Stimulated activated CD4-positive, alpha-beta T cell treated with anti-CD3 and anti-CD28 coated beads, Interleukin-1b, Interleukin-23, amount 100 ng/mL, for 24 hours (primary cell): ENCODE measurements at places on chromosomes 12 and 14.
A peak's percentile ranks its signal among the peaks of the same experiment; 100 is the strongest.

DNA sequence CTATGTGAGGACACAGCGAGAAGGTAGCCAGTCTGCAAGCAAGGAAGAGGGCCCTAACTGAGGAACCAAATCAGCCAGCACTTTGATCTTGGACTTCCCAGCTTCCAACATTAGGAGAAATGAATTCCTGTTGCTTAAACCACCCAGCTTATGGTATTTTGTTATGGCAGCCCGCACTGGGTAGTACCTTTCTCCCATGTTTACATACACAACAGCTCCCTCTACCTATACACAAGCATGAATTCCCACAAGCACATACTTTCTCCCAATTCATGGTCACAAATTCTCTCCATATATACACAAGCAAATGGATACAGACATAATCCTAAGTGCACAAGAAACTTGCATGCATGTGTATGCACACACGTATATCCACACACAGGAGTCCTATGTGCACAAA, 7.4 kb downstream of the ITGB7 start:
- DNase-seq, result no peak

DNA sequence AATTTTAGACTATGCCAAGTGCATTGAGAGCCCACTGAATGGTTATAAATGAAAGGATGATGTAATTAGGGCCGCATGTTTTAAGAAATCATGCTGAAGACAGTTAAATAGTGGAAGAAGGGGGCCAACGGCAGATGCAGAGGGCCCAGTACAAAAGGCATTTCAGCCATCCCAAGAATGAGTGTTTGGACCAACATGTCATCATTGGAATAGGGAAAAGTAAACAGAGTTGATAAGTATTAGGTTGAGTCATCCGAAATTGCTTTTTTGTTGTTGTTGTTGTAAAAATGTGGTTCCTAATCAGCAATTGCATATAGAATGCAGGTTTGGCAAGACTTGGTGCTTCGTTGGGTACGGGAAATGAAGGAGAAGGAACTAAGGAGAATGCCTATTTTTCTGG, 29.5 kb downstream of the BMP4 start:
- DNase-seq, result no peak

DNA sequence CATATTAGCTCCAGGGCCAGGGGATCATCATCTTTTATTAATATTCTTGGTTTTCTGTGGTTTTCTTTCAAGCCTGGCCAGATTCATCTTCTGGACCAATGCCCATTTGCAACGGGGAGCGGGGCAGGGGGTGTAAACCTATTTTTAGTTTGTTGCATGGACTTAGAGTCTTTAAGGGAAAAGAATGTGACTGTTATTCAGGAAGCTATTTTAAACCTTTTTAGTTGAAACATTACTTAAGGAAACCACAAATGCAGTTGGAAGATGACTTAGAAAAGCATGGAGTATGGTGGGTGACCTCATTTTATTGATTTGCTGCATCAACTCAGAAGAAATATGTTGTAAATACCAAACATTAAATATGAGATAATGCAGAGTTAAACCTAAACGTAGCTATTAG, 368.4 kb upstream of the E2F7 start:
- DNase-seq, result no peak

- no peak for DNase-seq
Measured at GRCh38 chr14:43898687-43899086, 608.4 kb downstream of the FSCB start.

DNA sequence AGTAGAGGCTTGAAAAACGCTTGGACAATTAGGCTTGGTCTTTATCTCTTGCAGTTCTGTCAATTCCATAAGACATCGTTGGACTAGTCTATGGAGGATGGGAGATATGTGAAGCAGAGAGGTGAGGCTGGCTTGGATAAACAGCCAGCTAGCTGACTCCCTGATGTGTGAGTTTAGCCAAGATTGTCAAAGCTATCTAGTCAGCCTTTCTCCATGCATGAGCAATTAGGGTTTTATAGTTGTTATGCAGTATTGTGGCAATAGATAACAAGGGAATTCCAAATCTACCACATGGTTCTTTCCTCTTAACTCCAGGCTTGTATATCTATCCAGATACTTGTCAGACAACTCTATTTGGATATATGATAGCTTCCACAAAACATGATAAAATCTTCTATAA, 153.6 kb upstream of the NRXN3 start:
- no peak for DNase-seq

DNA sequence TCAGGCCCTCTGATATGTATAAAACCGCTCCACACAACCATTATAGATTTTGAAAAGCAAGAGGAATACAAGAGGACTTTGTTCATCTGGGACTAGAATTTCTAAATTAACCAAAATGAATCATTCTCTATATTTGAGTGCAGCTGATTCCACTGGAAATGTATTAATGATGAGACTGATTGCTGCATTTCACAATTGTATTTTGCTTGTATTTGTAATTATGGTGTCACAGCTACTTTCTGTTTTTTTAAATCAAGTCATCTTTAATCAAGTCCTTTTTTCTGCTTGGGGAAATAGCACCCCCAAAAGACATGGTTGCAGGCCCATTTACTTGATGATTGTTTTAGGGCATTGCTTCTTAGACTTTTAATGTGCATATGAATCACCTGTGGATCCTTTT, 162.4 kb downstream of the KICS2 start:
- DNase-seq, result no peak

DNA sequence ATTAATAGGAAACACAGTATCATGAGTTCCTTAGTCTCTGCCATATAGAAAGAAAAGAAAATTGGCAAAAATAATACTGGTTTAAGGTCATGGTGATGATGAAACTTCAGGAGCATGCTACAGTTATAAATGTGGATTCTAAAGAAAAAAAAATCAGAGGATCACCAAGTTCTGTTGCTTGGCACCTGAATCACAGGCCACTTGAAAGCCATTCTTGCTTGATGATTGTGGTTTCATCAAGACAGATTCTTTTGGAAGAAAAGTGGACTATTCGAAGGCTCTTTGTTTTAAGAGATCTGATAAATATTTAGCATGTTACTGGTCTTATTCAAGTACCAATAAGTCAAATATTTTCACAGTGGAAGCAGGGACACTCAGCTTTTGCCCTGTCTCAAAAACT, 148.9 kb downstream of the SAMD4A start:
- no peak for DNase-seq

- peak; percentile 41 for DNase-seq
Measured at GRCh38 chr14:104800771-104801519, at the start of gene ZBTB42. Gene ZBTB42, plus strand, starts transcription at chr14:104801101. Its CDS starts 97 bp downstream, at chr14:104801198.

- no peak for DNase-seq
Measured at GRCh38 chr12:43882578-43883178, 46.8 kb downstream of the TMEM117 start.

GRCh38 chr12:6855322-6855721, 3.4 kb downstream of the USP5 start:
- DNase-seq, result no peak

- no peak for DNase-seq
Measured at GRCh38 chr12:121806009-121806545, 2.3 kb downstream of the SETD1B start.

DNA sequence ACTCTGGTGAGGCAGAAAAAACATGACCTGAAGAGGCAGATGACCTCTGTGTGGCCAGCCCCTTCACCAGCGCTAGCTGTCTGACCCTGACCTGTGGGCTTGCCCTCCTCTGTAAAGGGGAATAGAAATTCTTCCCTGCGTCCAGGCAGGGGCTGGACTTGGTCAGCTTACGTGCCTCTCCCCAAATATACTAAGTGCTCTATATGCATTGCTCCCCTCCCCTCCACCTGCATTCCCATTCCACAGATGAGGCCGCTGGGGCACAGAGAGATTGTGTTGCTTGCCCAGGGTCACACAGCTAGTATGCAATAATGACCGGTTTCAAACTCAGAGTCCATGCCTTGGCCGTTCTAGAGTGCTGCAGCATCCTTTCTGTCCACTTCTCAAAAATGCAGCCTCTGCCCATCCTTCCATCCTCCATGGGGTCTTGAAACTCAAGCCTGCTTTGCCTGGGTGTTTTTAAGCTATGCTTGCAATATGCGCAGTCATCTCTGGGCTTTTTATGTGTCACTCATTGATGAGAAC, 303.9 kb downstream of the CACNA1C start:
- no peak for DNase-seq

DNA sequence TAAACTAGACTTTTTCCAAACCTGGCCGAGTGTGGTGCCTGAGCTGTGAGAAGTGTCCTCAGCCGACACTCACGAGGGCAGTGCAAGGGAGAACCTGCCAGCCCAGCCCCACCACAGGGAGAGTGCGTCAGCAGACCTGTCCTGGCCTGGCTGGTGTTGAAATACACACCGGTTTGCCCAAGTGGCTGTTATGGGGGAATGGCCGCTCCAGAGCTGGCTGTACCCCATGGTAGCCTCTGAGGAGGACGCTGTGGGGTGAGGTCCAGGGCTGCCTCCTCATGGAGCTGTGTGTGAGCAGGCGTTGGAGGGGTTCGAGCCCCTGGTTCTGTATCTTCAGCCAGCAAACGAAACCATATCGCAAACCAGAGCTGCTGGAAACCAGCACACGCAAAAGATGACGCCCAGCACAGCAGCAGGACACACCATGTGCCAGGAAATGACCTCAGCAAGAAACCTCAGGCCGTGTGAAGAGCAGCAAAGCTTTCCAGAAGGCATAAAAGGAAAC, 9.4 kb downstream of the ANKRD9 start:
- no peak for DNase-seq

GRCh38 chr14:32786886-32787285, 151.8 kb upstream of the NPAS3 start:
- DNase-seq, result no peak

DNA sequence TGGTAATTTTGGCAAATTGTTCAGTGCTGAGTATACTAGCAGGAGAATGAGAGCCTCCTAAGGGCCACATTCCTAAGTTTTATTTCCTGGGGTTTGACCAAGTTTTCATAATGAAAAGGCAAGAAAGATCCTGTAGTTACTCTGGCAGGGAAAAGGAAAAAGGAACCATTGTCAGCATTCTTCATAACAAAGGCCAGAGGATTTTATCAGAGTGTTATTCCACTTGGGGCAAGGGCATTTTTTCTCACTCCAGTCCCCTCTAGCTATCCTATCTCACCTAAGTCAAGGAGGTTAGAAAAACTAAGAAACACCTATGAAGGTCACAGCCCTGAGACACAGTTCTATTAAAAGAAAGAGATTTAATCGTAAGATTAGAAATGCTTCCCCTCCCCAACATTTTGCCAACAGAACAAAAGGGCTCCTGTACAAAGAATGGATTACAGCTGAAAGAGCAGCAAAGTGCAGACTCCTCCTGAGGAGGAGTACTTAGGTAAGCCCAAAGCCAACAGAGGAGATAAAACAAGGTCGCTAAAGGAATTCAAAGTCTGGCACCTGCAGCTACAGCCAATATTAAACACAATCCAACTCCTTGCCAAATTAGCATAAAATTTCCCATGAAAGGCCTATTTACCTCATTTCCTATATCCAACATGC, 162.4 kb downstream of the GALC start:
- DNase-seq, result no peak

- DNase-seq, result no peak
Measured at GRCh38 chr14:104171029-104171697, 32.8 kb downstream of the KIF26A start.

DNA sequence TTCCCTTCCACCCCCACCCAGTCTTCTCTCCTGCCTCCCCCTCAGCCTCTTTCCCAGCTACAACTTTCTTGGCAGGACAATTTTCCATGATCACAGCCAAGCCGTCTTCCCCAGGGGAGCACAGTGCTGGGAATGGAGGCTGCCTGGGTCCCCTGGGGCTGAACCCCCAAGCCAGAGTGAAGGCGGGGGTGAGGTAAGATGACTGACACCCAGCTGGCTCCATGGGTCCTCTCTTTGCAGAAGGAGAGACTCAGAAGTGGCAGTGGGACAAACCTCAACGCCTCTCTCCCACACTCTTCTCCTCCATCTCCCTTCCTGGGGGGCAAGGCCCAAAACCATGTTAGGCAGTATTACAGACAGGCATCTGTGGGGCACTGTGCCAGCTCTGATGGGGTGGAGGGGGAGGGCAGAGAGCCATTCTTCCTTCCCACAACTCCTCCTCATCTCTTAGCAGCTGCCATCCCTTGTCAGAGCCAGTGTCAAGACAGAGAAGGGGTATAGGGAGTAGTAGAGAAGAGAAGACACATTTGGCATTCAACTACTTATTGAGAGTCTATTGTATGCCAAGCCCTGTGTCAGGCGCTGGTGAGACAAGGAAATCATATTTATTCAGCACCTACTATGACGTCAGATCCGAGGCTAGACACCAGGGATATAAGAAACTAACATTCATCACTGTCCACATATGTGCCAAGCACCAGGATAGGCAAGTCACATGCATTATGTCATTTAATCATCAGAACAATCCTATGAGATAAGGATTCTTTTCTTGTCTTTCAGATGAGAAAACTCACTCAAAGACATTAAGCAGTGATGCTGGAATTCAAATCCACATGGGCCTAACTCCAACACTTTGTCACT, 3.6 kb downstream of the ITGA7 start:
- no peak for DNase-seq

- DNase-seq, result no peak
Measured at GRCh38 chr12:109266106-109266879, 42.8 kb downstream of the FOXN4 start.

DNA sequence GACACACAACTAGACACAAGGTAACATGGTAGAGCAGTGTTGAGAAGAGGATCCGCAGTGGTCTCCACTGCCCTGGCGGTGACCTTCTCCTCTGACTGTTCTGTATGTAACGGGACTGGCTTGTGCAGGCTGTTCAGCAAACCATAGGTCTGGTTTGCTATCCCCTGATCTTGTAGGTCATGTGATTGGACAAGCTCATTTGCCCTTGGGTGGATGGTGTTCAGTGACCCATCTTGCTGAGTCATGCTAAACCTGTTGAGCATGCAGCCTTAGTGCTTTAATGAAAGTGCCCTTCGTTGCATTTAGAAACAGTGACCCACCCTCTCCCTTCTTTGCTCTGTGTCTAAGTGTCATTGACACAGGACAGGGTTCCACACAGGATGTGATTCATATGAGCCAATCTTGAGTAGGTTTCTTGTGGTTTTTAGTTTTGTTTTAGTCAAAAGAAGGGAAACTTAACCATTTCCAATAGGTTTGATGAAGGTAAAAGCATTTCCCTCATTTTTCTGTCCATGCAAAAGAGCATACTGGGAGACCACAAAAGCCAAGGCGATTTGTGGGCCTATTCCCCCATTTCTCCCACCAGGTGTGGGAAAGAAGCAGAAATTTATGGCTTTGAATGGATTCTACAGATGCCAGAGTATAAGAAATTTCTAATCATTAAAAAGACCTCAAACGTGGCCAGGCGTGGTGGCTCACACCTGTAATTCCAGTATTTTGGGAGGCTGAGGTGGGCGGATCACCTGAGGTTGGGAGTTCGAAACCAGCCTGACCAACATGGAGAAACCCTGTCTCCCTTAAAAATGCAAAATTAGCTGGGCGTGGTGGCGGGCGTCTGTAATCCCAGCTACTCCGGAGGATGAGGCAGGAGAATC, 32.6 kb upstream of the HIF1A start:
- peak; percentile 28 for DNase-seq
